ENCODE measurements at places on chromosomes 4 and X. TPM values are rescaled to one million over a fixed set of nuclear protein-coding genes. Genes with fewer than 3 reads are reported as not detected.

GRCh38 chr4:172892300-172892699 lies 276.3 kb upstream of the GALNT7 start:
- no peaks in the 10 kb centered on the region for H3K4me1 ChIP-seq
- H3K36me3 ChIP-seq = no peaks in the 10 kb centered on the region
- no peaks in the 10 kb centered on the region for H3K27me3 ChIP-seq
- no peak for DNase-seq

DNA sequence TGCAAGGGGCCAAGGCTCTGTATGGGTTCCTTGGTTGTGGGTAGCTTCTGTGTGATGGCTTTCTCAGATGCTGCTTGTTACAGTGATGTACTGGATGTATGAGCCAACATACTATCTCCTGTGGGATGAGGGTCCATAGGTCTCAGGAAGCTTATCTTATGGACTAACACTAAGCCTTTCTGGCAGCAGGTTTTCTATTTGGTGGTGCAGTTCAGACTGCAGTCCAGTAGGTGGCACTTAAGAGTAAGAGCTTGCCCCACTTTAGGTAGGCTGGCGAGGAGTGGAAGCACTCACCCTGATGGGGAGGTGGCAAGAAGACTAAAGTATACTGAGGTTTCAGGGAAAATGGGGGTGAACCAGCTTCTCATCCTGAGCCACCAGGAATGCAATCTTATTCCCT lies 306.7 kb upstream of the MAOA start:
- no peaks in the 10 kb centered on the region for H3K36me3 ChIP-seq
- no peaks in the 10 kb centered on the region for H3K27me3 ChIP-seq
- H3K4me1 ChIP-seq = no peaks in the 10 kb centered on the region
- H3K27ac ChIP-seq = no peak overlapping the region
- H3K4me3 ChIP-seq = no peak overlapping the region

DNA sequence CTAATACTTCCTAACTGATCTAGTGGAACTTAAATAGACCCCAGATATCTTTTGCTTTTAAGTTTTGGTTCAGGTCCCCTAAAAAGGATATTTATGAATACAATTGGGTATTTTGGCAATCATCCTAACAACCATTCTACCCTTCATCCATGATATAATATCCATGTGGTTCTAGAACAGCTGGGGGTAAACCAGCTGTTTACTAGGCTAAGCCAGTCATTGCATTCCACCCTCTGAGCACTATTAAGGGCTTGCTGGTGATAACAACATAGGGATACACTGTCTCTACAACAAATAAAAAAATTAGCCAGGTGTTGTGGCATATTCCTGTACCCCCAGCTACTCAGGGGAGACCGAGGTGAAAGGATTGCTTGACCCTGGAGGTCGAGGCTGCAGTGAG lies 54.8 kb upstream of the MAPK10 start:
- no peak overlapping the region for H3K27ac ChIP-seq
- H3K4me3 ChIP-seq = no peak overlapping the region

- H3K27me3 ChIP-seq = no peaks in the 10 kb centered on the region
- H3K4me3 ChIP-seq = no peak overlapping the region
Measured at GRCh38 chrX:24956828-24957227, 58.9 kb downstream of the ARX start.

GRCh38 chrX:74291577-74291963 lies 12.4 kb upstream of the ZCCHC13 start:
- peak overlapping the region; percentile 50 for H3K4me3 ChIP-seq
- peak overlapping the region; percentile 83 for H3K27ac ChIP-seq
- H3K27me3 ChIP-seq = no peaks in the 10 kb centered on the region
- peaks cover 45% of the 10 kb centered on the region for H3K36me3 ChIP-seq

- no peak overlapping the region for H3K4me3 ChIP-seq
- no peak overlapping the region for H3K27ac ChIP-seq
- DNase-seq = no peak
- H3K36me3 ChIP-seq = no peaks in the 10 kb centered on the region
- H3K4me1 ChIP-seq = no peaks in the 10 kb centered on the region
Measured at GRCh38 chrX:132077912-132078311, 49.9 kb downstream of the FRMD7 start.

DNA sequence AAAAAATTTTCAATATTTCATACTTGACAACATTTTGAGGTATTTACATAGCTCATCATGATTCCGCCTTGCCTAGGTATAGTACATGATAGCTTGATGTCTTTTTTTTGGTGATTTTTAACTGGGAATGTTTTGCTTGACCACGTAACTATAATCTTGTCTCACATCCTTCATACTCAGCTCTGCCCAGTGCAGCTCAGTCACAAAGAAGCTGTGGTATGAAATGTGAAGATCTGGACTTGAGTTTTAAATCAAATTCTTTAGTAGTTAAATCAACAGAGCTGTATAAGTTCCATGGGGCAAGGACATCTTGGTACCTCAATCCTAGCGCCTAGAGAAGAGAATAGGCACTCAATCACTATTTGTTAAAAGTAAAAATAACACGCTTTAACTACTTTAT lies 276.3 kb upstream of the DKK2 start:
- no peaks in the 10 kb centered on the region for H3K4me1 ChIP-seq
- no peak overlapping the region for H3K27ac ChIP-seq
- no peak overlapping the region for H3K4me3 ChIP-seq
- H3K36me3 ChIP-seq = no peaks in the 10 kb centered on the region
- DNase-seq = no peak
- H3K27me3 ChIP-seq = no peaks in the 10 kb centered on the region

GRCh38 chrX:154900323-154900722 lies 14.2 kb downstream of the F8A1 start:
- no peak overlapping the region for H3K4me3 ChIP-seq
- no peak for DNase-seq
- no peaks in the 10 kb centered on the region for H3K4me1 ChIP-seq
- no peak overlapping the region for H3K27ac ChIP-seq
- no peaks in the 10 kb centered on the region for H3K36me3 ChIP-seq
- H3K27me3 ChIP-seq = no peaks in the 10 kb centered on the region

Gene CXCL8
- 26.4 TPM for total RNA-seq

Gene MFAP3L
- total RNA-seq = not detected

Gene IL15
- 6.4 TPM for total RNA-seq

Gene HTR2C
- total RNA-seq = not detected

Gene CT45A1
- total RNA-seq = not detected

Gene HSFX2
- total RNA-seq = not detected

Gene NSG1
- total RNA-seq = not detected
